ENCODE measurements at places on chromosomes 5 and 9.
A peak's percentile ranks its signal among the peaks of the same experiment; 100 is the strongest.

- DNase-seq: no peak
These were observed 17.0 kb upstream of the ZFR start for GRCh38 chr5:32461441-32462120.

DNA sequence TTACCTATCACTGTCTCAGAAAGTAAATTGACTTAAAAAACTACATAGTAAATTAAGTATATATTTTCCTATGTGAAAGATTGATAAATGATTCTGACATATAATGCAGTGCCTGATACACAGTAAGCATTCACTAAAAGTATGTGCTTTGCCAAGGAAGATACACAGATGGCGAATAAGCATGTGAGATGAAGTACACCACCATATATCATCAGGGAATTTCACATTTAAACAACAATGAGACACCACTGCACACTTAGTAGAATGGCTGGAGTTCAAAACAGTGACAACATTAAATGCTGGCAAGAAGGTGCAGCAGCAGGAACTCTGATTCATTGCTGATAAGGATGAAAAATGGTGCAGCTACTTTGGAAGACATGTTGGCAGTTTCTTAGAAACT is 1118.8 kb downstream of the DTWD2 start:
- DNase-seq: no peak

GRCh38 chr5:79023348-79023747 is 38.2 kb upstream of the ARSB start:
- no peak for DNase-seq

DNA sequence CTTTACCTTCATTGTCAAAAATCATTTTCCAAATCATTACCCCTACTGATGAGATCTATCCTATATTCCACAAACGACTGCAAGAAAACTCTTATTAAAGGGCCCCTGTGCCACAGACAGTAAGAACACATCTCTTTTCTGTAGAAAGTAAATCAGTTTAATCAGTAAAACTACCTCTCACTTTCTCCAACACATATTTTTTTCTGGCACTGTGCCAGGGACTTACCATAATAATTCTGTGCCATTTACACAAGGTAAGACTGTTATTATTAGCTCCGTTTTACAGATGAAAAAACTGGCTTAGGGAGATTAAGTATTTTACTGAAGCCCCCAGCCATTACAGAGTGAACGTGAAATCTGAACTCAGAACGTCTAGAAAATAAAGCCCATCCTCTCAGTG is 587.0 kb upstream of the COX7C start:
- DNase-seq: no peak

- no peak for DNase-seq
These were observed 13.4 kb downstream of the IRF1 start for GRCh38 chr5:132476876-132477781.

DNA sequence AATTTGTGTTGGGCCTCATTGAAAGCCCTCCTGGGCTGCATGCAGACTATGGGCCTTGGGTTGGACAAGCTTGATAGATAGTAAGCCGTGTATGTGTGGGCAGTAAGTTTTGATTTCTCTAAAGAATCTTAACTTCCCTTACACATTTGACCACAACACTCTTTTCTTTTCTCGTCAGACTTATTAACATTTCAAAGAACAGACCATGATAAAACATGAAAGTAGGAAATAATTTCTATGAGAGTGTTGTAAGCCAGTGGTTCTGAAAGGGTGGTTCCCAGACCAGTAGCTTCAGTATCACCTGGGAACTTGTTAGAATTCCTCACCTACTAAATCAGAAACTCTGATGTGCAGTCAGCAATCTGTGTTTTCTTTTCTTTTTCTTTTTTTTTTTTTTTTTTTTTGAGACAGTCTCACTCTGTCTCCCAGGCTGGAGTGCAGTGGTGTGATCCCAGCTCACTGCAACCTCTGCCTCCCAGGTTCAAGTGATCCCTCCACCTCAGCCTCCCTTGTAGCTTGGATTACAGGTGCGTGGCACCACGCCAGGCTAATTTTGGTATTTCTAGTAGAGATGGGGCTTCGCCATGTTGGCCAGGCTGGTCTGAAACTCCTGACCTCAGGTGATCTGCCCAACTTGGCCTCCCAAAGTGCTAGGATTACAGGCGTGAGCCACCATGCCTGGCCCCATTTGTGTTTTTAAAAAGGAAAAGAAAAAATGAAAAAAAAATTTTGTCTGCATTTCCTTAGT is 20.0 kb upstream of the GCNT1 start:
- peak; percentile 16 for DNase-seq

GRCh38 chr9:113682297-113682771 is 193.8 kb upstream of the ZNF618 start:
- peak; percentile 36 for DNase-seq

- DNase-seq: no peak
These were observed 287.8 kb upstream of the ISL1 start for GRCh38 chr5:51095486-51095885.

DNA sequence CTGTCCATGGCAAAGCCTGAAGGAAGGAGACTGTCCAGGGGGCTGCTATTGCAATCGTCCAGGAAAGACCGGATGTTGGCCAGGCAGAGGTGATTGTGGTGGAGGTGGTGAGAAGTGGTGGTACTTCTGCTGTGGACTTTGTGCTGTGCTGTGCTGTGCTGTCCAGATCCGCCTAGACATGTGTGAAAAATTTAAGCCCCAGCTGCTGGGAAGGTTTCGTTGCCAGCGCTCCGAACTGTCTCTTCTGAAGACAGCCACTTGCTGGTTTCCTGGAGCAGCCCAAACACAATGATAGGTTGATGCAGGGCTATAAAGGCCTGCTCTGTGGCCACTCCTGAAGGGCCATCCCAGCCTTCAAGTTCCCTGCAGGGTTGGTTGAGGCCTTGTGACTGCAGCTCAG is 223.0 kb upstream of the MPDZ start:
- DNase-seq: no peak

DNA sequence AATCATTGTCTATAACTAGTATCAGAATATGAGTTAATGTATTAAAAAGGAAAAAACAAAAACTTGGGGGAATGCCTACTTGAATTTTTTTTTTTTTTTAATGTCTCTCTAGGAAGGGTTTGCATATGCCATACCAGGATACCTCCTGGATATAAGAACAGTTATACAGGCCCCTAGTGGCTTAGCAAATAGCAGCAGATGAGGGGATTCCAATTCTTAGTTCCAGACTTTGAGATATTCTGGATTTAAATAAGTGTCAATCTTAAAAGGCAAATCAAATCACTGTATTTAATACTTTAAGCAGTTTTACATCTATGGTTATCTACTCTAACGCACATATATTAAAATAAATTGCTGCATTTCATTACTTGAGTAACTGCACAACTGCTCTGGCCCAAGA is 1055.5 kb upstream of the DMAC1 start:
- DNase-seq: no peak

- no peak for DNase-seq
These were observed 260.5 kb downstream of the ARRDC3 start for GRCh38 chr5:91122651-91123050.

DNA sequence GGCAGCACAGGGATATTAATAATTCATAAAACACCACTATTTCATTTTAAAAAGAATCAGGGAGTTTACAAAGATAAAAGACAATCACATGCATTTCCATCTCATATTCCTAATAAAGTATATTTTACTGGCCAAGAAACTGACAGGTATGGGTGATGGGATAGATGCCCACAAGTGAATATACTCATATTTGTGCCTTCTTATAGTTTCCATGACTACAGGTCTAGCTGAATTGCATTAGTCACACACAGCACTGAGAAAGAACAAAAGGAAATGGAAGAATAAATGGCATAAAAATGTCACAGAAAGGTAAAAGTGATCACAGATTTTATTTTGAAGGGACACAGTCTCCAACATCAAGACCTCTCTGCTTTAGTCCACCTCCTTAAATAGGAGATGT is 193.5 kb downstream of the PLK2 start:
- no peak for DNase-seq

- no peak for DNase-seq
These were observed 988 bp downstream of the OXCT1 start for GRCh38 chr5:41869151-41869723.

- no peak for DNase-seq
These were observed 682.2 kb upstream of the CTNND2 start for GRCh38 chr5:12586406-12586805.

DNA sequence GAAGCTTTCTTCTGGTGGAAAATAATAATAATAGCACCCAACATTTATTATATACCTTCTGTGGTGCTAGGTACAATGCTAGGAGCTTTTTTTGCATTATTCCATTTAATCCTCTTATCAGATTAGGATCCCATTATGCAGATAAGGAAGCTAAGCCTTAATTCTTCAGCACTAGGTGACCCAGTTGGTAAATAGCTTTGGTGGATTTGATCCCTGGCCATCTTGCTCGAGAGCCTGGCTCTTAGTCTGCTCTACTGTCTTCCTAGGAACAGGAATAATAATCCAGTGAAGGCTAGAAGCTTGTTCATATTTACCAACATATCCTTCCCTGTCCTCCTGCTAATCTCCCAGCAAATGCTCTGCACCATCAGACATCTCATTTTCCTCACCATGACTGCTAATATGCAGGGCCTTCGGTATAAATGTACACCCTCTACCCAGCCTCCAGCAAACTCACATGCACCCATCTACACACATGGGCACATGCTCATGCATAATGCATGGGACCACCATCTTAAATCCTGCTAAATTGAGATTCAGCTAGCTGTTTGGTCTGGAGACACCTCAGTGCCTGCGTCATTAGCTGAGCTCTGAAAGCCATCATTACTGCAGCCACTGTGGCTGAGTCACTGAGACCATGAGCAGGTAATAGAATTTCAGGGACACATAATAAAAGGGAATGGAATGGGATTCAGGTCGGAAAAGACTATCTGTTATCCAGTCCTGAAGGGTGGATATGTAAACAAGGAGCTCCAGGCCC is 87.5 kb downstream of the TRIM32 start:
- DNase-seq: no peak

DNA sequence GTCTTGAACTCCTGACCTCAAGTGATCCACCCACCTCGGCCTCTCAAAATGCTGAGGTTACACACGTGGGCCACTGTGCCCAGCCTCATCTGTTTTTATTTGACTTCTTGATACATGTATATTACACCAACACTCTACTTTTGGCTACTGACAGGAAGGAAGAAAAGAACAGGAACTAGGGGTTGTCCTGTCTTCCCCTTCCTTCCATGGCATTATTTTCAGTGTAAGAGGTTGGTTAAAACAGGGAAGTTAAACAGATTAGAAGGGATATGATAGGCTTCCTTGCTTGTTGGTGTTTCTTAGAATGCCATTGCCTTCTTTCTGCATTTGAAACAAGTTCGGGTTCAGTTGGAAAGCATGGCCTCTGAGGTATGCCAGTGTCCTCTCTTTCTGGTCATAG is 312.8 kb downstream of the NDUFS4 start:
- no peak for DNase-seq

DNA sequence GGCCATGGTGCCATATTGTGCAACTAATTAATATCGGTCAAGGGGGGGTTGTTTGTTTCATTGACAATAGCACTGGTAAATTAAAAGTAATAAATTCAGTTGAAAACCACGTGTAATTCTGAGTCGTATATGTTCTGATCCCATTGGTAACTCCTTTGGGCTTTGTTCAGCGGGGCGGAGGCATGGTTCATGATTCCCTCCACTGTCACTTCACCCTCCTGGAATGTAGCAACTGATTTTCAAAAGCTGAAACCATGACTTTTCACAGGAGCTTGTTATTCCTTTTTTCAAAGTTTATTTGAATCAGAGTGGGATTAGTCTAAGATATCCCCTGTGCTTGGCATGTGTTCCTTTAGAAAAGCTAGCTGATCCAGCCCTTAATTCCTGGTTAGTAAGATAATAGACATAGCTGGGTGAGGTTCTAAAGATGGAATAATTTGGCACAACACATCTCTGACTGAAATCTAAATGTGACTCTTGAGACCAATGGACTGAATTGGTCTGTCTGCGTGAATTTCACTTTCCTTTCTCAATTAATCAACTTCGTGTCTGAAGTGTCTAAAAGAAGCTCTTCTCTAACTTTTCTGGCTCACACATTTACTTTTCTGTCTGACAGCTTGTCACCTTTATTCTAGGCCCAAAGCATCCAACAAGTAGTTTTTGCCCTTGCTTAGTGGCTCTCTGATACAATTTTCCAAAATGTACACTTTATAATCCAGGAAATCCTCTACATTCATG is 185.7 kb upstream of the VCAN start:
- no peak for DNase-seq

DNA sequence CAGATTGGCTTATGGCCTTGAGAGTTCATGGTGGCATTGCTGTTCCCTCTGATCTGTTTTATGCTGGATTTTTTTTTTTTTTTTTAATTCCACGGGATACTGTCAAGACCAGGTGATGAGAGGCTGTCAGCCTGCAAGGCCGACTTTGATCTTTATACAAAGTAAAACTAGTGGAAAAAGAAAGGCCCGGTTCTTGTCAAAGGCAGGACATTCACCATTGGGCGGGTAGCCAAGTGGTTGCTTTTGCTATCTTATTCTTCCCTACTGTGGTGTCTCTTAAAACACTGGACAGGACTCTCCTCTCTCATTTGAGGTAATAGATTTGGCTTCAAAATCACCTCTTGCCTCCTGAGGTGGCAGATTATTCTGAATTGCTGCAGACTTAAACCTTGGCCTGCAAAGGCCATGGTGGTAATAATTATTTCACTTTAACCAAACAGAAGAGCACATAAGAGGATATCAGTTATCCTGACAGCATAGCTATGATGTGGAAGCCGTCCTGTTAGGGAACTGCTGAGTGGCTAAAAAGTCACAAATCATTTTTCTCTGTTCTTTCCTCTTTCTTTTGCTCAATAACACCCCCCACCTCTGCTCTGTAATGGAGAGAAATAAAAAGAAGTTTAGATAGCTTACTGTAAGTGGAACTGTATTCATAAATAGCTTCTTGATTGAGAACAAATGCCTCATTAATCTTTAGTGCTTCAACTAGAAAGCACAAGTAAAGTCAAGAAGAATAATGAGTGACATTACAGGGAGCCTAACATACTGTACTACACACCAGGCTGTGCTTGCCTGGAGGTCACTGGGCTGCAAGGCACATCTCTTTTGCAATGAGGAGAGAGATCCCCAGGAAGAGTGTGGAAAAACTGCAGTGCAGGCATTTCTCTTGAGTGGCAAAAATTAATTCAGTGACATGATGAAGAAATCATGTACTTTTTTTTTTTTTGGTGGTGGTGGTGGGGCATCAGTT is 275.6 kb downstream of the KDM4C start:
- no peak for DNase-seq

GRCh38 chr9:137067860-137068538 is 2.4 kb downstream of the SAPCD2 start:
- peak; percentile 88 for DNase-seq

- DNase-seq: no peak
These were observed 81.2 kb downstream of the MRPS27 start for GRCh38 chr5:72238712-72239445.

DNA sequence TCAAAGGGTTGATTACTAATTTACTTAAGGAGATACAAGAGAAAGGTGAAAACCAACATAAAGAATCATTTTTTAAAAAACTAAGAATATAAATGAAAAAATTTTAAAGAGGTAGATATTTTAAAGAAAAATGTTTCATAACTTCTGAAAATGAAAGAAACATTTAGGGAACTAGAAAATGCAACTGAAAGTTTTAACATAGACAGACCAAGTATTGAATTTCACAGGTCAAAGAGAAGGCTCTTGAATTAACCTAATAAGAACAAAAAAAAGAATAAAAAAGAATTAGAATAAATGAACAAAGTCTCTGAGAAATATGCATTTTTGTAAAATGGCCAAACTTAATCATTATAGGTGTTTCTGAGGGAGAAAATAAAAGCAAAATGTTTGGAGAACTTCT is 16.1 kb upstream of the FAM174A start:
- DNase-seq: no peak

Measured in activated naive CD8-positive, alpha-beta T cell treated with anti-CD3 and anti-CD28 coated beads for 36 hours (primary cell).